D721Med (cell line): ENCODE measurements at places on chromosomes 3 and 15.

GRCh38 chr3:58514405-58514804, 22.5 kb downstream of the KCTD6 start:
- DNase-seq = no peak

- DNase-seq = no peak
Measured at GRCh38 chr3:122767540-122768372, 25.9 kb downstream of the HSPBAP1 start.

- DNase-seq = no peak
Measured at GRCh38 chr3:125028657-125029056, 27.1 kb downstream of the HEG1 start.

DNA sequence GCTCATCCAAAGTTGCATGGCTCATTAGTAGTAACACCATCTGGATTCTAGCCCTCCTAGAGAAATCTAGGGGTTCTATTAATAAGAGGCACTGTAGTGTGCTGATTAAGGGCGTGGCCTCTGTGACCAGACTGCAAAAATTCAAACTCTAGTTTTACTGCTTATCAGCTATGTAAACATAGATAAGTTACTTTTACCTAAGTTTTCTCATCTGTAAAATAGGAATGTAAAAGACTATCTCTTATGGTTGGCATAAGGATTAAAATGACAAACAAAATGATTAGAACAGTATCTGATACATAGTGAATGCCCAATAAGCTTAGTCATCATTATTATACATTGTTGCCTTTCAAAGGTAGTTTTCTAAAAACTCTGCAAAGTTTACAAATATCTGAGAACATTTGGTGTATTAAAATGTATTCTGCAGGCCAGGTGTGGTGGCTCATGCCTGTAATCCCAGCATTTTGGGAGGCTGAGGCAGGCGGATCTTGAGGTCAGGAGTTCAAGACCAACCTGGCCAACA, 4.5 kb downstream of the PTX3 start:
- no peak for DNase-seq

DNA sequence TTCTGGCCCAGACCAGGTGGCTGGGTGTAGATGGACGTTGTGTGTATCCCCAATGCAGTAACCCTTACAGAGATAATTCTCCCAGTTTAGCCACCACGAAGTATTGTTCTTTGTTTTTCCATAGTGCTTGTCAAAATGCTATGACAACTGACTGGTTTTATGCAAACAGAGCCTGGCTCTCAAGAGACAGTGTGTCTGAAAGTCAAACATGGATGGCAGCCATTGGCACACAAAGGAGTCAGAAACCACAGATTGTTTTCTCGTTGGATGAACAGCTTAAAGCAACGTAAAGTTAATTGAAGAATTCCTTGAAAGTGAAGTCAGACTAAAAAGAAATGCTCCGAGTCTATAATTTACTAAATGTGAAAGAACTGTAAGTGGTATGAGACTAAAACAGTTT, 91.2 kb downstream of the FILIP1L start:
- no peak for DNase-seq

DNA sequence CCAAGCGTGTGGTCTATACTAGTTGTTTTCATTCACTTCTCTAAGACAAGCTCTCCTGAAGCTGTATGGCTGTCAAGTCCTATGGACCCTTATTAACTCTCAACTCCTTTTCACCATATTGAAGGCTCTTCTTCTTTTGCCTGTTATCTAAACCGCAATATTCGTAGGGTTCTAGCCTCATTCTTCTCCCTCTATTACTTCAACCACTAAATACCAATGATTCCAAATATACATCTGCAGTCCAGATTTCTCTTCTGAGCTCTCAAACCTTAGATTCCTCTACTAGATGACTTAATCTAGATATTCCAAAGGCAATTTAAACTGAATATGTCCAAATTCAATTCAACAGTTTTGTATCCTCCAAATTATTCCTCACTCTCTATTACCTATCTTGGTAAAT, 24.6 kb downstream of the AQR start:
- DNase-seq = no peak

GRCh38 chr3:142977399-142977728, 13.9 kb upstream of the PAQR9 start:
- DNase-seq = no peak

- no peak for DNase-seq
Measured at GRCh38 chr3:136332302-136332701, 82.2 kb downstream of the PCCB start.

DNA sequence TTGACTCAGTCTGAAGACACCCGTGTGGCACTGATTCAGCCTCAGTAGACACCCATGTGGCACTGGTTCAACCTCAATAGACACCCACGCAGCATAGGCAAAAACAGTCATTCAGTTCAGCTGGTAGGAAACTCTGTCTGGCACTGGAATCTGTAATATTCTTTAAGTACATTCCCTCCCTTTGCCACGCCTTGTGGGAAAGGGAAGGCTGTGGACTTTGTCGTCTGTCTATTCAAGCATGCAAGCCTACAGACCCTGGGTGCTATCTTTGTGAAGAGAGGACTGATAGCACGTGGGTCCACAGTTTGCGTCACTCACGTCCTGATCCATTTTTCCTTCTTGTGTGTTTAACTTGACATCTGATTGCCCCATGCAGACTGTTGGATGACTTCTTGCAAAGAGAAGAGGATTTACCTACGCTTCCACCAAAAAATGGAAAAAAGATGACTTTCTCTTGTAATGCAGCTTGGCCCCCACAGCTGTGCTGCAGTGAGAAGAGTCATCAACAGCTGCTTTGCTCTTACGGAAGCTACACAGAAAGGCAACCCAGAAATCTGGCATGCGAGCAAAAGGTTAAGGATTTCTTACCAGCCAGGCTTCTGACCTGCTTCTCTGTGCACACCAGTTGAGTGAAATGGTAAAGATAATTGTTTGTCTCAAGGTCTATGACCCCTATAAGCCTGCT, 278.1 kb downstream of the ULK4 start:
- no peak for DNase-seq

- no peak for DNase-seq
Measured at GRCh38 chr3:172522871-172523818, at the start of gene TNFSF10. TSS of gene TNFSF10 (minus strand) at chr3:172523430. CDS start at chr3:172523384, 46 bp downstream.

DNA sequence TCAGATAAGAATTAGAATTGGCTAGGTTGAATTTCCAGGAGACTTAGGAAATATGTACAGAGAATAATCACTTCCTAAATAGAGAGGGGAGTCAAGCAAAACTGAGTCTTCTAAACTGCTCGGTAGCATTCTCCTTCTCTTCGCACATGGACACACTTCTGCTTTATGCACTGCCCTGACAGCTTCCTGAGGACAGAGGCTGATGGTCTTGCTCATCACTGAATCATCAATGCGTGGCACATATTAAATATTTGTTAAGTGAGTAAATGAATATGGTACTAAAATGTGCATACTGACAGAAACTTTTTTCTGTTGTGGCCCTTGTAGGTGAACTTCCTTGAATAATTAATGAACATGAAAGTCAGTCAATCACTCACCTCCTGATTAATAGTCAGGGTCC, 315.5 kb downstream of the FHIT start:
- no peak for DNase-seq

DNA sequence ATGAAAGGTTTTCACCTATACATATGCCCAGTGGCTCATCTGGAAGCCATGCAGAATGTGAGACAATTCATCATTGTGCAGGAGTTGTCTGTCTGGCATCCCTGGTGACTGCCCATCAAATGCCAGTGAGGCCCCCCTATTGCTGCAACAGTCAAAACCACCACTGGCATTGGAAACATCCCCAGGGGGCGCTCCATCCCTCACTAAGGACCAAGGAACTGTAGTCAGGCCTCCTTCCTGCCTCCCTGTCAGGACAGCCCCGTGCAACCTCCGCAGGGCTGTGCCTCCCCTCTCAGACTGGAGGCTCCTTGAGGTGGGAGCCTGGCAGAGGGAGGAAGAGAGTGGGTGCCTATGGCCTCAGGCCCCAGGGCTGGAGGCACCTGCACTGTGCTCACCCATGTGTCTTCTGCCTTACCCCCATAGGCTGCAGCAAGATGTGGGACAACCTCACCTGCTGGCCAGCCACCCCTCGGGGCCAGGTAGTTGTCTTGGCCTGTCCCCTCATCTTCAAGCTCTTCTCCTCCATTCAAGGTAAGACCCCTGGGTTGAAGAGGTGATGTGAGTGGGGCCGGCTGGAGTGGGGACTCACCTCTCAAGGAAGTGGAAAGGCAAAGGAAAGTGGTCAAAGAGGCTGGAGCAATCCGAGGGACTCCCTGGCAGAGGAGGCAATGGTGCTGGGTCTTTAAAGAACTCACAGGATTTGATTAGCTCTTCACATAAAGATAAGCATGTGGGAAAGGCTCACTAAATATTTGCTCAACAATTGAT, 16.5 kb downstream of the VIPR1 start:
- DNase-seq = no peak

DNA sequence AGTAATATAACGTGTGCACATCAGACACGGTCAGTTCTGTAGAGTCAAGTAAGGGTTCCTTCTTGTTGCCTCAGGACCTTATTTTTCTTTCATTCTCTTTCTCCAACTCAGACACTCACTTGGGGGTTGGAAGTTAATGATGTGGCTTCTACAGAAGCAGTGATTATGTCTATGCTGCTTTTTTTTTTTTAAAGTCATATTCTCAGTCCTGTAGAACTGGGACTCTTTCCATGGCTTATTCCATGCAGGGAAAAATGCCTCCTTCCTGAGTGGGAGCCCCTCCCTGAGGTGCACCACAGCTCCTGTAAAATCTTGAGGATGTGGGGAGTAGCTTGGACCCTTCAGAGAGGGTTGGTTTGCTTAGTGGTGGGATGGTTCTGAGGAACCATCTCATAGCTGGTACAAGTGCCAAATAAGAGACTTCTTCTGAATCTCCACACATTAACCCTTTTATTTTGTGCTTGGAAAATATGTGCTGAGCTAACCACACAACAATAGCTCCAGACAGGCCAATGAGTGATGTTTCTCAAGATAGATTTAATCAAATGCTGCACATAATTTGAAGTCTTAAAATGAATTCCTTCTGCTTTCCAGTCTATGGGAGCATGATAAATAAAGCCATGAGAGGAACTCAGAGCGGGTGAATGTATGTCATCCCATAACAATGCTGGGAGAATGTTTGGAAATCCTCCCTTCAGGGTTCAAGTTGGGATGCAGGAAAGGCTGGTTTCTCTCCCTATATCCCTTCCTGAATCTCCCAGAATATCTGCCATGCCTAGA, 23.3 kb upstream of the FSTL1 start:
- no peak for DNase-seq

DNA sequence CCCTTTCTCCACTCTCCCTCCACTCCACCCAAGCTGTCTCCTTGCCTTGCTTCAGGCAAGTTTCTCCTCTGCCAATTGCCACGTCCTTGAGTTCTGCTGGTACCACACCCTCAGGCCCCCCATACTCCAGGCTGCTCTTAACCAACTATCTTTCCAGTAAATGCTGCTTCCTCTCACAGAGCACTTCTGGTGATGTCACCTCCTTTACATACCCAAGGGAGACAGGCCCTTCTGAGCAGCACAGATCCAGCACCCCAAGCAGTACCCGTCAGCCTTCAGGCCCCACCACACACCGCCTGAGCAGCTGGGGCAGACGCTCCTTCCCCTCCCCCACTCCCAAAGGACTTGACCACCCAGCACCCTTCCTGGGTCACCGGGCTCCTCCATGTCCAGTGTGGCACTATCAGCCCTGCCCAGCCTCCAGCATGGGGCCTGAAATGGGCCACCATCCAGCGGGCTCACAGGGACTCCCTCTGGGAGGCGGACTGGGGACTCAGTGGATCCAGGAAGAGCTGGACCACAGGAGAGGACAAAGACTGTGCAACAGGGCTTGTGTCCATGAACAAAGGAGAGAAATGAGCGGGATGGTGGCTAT, 50.2 kb downstream of the KLF15 start:
- DNase-seq = no peak

GRCh38 chr15:33716025-33716424, 252.3 kb upstream of the CHRM5 start:
- no peak for DNase-seq

DNA sequence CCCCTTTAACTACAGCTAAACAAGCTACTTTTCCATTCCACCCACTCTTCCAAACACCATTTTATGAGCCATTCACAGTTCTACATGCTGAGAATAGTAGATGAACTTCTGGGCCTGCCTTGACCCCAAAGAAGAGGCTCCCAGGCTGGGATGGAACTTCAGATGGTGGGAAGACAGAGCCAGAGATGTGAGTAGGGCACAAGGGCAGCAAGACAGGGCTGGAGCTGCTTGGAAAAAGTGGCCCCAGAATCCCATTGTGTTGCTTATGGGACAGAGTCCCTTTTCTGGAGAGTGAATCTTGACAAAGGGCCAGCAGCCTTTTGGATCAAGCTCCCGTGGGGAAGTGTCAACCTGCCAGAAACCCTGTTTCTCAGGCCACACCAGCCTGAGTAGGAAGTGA, 516.5 kb upstream of the PPP2R3A start:
- DNase-seq = no peak
